Germinal center (tissue), 1 donor: ENCODE measurements at places on chromosomes 7 and 10.

DNA sequence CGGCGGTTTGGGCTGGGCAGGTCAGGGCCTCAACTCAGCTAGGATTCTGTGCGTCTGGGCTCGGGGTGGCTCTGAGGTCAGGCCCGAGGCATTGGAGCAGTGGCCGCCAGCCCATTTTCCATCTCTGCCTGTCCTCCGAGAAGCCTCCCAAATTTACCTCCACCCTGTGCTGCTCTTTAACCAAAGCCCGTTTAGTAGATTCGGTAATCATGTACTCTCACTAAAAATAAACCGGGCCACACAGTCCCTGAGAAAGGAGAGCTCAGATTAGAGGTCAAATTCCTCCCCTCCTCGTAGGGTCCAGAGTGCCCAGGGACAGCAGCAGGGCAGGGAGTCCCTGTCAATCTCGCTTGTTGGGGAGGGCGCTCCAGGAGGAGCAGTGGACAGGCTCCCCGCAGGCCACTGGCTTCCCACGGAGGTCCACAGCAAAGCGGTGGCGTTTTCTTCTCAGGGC lies 88.7 kb upstream of the CHST15 start:
- DNase-seq = no peak

DNA sequence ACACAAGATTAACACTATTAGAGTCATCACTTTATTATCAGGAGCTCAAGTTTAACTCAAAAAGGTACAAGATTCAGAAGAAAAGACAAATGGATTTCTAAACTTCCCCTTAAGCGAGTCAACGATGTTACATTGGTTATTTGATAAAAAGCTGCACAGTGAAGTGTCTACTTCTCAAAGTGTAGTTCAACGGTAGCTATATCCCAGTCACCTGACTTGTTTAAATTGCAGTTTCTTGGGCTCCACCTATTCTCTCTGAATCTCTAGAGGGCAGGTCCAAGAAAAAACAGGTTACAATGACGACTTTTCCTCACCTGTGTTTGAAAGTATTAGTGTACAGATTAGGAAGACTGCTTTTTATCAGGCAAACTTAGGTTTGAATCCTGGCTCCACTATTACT lies 16.6 kb downstream of the MINDY3 start:
- no peak for DNase-seq

DNA sequence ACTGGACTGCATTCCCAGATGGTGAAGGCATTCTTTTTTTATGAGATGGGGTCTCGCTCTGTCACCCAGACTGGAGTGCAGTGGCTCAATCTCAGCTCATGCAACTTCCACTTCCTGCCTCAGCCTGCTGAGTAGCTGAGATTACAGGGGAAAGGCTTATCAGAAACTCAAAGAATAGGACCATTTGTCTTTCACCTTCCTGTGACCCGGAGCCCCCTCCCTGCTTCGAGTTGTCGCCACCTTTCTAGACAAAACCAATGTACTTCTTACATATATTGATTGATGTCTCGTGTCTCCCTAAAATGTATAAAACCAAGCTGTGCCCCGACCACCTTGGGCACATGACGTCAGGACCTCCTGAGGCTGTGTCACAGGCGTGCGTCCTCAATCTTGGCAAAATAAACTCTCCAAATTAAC lies 1.8 kb upstream of the METTL27 start:
- DNase-seq = no peak

GRCh38 chr10:83367036-83367435 lies 772.3 kb upstream of the GHITM start:
- DNase-seq = no peak

DNA sequence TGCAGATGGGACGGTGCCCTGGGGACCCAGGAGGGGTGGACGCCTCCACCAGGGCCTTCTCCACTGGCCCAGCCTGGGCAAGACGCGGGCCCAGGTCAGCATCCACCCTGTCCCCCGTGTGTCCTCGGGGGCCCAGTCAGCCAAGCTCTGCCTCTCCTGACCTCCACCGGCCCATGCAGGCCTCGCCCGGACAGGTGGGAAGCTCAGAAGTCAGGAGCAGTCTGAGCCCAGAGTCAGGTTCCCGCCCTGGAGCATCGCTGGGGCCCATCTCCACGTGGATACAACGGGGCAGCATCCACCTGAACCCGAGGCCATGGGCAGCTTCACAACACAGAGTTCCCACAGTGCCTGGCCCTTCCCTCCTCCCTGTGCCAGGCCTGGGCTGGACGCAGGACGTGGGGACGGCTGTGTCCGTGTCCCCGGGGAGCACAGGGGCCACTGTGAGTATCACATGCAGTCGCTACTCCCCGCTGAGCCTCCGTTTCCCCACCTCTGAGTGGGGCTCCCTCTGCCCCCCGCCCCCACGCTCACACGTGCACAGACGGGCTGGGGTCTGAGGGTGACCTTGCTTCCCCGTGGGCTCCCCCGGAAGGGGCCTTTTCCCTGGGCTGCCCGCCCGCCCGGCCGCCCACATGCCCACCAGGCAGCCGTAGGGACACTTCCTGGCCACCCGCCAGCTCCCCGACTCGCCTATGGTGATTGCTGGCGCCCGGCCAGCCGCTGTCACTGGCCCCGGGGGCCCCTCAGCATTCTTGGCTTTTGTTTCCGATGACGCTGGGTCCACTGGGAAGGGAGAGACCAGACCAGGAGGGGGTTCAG lies 64.3 kb downstream of the PDGFA start:
- no peak for DNase-seq

DNA sequence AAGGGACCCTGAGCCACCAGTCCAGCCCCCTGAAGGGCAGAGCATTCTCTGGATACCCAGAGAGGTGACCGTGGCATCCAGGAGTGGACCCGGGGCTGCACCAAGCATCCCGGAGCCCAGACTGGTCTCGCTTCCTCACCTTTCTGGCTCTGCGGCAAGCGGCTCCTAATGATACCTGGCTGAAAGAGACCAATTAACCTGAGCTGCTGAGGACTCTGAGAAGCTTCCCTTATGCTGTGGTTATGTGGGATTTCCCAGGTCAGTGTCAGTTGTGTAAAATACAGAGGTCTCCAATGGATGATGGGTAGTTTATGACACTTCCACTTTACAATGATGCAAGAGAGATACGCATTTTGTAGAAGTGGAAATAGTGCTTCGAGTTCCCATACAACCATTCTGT lies 51.5 kb downstream of the PFKFB3 start:
- no peak for DNase-seq

DNA sequence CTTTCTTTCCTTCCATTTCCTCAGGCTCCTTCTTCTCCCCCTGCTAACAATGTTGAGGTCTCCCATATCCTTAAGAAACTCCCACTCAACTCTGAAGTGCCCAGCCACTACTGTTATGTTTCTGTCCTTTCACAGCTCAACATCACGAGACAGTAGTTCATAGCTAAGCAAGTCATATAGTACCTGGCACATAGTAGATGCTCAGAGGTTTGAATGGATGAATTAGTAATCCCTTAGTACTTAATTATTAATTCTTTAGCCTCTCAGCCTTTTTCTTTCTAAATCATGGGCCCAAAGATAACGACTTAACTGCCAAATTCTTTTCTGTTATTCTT lies 22.6 kb downstream of the CSGALNACT2 start:
- DNase-seq = no peak

GRCh38 chr7:50988465-50988864 lies 205.8 kb upstream of the GRB10 start:
- DNase-seq = no peak

DNA sequence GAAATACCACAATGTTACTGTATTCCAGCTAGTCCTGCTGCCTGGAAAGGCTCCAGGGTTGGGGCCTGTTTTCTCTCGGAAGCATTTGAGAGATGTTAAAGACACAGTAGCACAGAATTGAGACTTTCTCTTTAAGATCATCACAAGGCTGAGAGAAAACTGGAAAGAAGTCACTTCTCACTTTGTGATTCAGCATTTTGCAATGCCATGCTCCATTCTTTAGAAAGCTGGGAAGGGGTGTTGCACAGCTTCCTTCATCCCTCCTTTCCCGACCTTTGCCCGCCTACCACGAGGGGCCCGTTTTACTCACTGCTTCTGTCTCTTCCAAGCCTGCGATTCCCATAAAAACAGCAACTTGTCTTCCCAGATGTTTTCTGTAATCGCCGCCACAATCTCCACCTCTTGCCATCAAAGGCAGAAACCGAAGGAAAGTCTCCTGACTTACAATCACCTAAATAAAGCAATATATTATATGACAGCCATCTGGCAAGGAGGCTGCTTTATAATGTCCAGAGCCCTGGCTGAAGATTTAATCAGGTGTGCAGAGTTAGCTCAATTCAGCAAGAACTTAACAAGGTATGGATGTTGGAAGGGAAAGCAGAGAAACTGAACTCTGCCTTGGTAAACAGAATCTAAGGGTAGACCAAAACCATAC lies 18.9 kb downstream of the NOD1 start:
- no peak for DNase-seq
